ENCODE measurements at places on chromosomes 11 and 22. TPM values are rescaled to one million over a fixed set of nuclear protein-coding genes. Genes with fewer than 3 reads are reported as not detected.

- no peak overlapping the region for H3K4me3 ChIP-seq
- H3K27me3 ChIP-seq = no peaks in the 10 kb centered on the region
- no peaks in the 10 kb centered on the region for H3K4me1 ChIP-seq
- no peak overlapping the region for H3K27ac ChIP-seq
- H3K36me3 ChIP-seq = no peaks in the 10 kb centered on the region
Observed at GRCh38 chr22:42792453-42792908, 64.6 kb downstream of the ARFGAP3 start.

- H3K27me3 ChIP-seq = peaks cover 31% of the 10 kb centered on the region
- DNase-seq = no peak
- H3K27ac ChIP-seq = no peak overlapping the region
- peaks cover 31% of the 10 kb centered on the region for H3K4me1 ChIP-seq
- H3K4me3 ChIP-seq = no peak overlapping the region
Observed at GRCh38 chr11:72236774-72237111, 7.2 kb downstream of the PHOX2A start.

GRCh38 chr11:114065094-114065493 lies 5.6 kb downstream of the ZBTB16 start:
- DNase-seq = no peak
- H3K27me3 ChIP-seq = no peaks in the 10 kb centered on the region
- no peak overlapping the region for H3K4me3 ChIP-seq
- H3K4me1 ChIP-seq = peaks cover 19% of the 10 kb centered on the region

The F2 gene
- total RNA-seq = not detected

The MS4A4A gene
- 57.5 TPM for total RNA-seq

Data from left lung (tissue), 14 donors.